HCT116 (cell line): ENCODE measurements at places on chromosomes 7 and 10. TPM values are rescaled to one million over a fixed set of nuclear protein-coding genes. Genes with fewer than 3 reads are reported as not detected.

Gene PLCE1
- 2.5 TPM for total RNA-seq

Gene MRC1
- 0.37 TPM for total RNA-seq

Gene GPR158
- total RNA-seq = 2.9 TPM

GRCh38 chr7:82406937-82407336 lies 36.6 kb downstream of the CACNA2D1 start:
- DNase-seq = no peak

DNA sequence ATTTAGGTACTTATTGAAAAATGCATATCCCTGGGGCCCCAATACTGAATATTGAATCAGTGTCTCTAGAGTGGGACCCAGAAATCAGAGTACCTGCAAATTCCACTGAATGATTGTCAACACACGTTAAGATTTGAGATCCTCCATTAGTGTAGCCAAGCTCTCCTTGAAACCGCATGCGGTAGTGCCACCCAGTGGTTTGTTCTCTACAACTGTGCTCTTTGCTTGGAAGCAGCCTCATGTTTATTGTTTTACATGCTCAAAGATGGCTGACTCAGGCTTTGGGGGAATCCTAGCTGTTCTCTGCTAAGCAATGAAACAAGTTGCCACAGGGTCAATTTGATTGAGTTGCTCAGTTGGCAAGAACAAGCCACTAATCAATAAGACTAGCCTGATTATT lies 340.2 kb upstream of the CELF2 start:
- no peak for DNase-seq

- DNase-seq = no peak
Measured at GRCh38 chr10:122188706-122189105, 82.4 kb upstream of the BTBD16 start.

GRCh38 chr10:18066947-18067346 lies 73.3 kb upstream of the CACNB2 start:
- no peak for DNase-seq

- no peak for DNase-seq
Measured at GRCh38 chr10:86681047-86681446, 12.7 kb downstream of the LDB3 start.

DNA sequence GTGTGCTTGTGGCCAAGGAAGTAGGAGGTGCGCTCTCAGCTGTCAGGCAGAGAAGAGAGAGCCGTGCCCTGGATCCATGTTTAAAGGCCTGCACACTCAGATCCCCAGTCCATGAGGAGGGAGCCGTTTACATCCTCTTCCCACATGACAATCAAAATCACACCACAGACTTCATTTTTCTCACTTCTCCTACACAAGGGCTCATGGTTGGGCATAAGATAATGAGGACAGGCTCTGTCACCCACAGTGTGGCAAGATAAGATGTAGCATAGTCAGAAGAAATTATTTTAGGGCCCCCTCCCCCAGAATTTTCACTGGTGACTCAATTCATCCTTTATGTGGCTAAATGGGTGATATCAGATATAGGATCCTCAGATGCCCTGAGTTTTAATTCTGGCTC lies 35.9 kb upstream of the INHBA start:
- DNase-seq = no peak

DNA sequence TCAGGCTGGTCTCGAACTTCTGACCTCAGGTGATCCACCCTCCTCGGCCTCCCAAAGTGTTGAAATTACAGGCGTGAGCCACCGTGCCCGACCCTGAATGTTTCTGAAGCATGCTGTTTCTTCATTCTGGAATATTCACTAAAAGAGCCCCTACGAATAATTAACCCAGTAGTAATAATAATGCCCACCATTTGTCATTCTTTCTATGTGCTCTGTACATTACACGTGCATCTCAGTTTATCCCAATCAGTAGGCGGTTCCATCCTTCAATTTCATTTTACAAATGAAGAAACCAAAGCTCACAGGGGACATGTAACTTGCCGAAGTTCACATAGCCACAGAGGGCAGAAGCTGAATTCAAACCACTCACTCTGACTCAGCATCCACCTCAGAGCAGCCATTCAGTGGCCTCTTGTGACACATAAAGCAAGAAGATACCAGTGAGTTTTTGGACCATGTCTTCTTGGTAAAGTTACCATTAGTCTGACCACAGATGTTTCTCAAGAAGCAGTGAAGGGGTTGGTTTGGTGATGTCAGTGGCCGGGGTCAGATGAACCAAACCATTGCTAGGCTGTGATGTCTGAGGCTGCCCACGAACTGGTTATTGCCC lies 71.9 kb upstream of the DUSP5 start:
- no peak for DNase-seq

GRCh38 chr10:129852829-129853561 lies 111.1 kb downstream of the EBF3 start:
- DNase-seq = no peak

GRCh38 chr10:63798599-63799498 lies 277.6 kb downstream of the REEP3 start:
- DNase-seq = no peak

GRCh38 chr7:23369100-23369499 lies 70.0 kb downstream of the MALSU1 start:
- DNase-seq = no peak

Gene FBXO24
- total RNA-seq = 2.1 TPM

DNA sequence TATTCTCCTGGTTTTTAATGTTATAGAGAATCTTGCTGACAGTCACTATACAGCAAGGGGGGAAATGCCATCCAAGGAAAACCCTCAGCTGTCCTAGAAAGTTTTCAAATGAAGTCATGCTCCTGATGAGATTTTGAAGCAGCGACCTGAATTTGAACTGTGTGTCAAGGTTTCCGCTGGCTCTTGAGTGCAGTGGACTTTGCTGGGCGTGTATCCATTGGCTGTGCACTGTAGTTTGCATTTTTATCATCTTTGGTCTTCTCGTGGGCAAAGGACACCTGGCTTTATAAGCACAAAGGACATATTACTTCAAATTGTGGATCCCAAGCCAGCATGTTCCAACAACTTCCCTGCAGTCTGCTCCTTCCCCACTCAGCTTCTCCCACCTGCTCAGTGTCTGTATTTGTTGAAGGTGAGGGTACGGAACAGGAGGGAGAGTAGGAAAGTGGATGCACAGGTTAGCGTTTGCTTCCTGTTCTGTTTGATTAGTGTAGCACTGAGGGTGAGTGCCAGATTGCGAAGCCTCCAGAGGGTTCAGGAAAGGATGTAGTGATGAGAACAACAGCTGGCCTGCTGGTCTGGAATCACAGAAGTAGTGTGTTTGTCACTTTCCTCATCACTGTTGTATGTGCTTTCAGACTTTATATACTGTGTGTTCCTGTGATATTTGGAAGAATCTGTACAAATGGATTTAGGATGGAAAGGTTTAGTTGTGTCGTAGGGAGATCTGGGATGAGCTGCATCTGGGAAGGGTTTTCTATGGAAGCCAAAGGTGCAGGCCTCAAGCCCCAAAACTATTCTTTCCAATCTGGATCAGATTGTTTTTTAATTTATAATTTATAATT lies 204.8 kb downstream of the BMPER start:
- DNase-seq = no peak

DNA sequence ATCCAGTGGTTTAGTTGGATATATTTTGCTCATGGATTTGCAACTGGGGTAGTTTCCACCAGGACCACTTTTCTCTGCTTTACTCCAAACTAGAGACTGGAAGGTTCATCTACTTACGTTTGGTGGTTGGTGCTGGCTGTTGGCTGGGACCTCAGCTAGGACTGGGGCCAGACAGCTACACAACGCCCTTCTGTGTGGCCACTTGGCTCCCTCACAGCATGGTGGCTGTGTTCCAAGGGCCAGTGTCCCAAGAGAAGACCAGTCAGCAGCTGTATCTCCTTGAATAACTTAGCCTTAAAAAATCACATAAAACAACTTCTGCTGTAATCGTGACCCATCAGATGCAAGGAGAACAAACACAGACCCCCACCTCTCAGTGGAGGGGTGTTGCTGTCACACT lies 4.2 kb upstream of the KCNH2 start:
- DNase-seq = no peak

GRCh38 chr7:148901178-148901577 lies 17.1 kb upstream of the EZH2 start:
- no peak for DNase-seq

DNA sequence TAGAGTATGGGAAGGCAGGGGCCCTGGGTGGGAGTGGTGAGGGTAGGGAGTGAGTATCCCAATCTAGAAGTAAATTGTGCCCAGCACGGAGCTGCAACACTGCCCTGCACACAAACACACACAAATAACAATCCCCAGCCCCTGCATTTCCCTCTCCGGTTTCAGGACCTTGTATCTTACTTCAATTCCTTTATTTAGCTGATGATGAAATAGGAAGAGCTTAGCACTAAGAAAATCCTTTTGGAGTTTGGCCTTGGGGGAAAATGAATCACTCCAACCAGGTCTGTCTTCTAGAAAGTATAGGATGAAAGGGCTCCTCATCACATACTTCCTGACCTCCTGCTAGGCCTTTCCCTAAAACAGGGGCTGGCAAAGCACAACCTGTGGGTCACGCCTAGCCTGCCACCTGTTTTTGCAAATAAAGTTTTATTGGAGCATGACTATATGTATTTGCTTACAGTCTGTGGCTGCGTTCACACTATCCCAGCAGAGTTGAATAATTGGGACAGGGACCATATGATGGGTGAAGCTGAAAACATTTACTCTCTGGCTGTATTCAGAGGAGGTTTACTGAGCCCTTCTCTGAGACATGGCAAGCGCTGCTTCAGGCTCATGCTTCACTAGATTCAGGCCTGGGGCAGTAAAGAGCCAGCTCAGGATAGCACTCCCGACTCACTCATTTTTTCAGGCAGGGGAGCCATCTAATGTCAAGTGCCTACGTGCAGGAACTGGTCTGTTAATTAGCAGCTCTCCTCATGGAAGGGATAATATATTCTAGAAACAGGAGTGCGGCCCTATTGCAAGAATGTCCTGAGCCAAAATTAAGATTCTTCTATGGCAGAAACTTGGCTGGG lies 111.0 kb downstream of the EGFR start:
- no peak for DNase-seq

DNA sequence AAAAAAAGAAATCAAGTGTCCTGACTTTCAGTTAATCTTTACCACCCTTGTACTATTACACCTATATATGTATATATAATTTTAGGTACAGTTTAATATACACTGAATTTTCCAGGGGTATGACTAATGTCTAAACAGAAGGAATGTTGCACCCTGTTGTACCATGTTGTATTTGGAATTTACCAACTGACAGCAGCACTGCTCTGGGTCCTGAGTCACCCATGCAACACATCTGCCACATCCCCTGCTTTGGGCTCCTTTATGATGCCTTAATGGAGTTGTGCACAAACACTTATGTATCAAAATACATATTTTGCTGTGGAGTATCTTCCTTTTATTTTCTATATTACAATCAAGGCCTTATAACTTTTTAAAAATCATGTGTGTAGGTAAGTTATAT lies 21.2 kb downstream of the YAE1 start:
- no peak for DNase-seq

Gene TAS2R3
- total RNA-seq = 1.4 TPM

DNA sequence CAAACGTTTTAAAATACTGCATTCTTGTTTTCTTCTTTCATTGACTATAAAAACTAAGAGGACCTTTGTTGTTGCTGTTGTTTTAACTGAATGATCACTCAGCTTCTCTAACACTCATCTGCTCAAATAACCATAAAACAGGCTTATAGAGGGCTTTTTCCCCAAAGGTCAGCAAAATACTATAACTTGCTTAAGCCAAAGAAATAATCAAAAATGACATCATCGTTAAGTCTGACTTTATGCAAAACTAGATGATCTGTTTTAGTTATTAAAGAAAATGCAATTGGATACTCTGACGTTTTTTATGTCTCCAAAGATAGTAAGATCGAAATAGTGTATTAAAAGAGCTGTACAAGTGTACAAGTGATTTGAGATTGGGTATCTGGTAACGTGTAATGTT lies 152.9 kb downstream of the SEMA3A start:
- no peak for DNase-seq

Gene CRPPA
- total RNA-seq = 1.6 TPM

Gene LRRC61
- 12.0 TPM for total RNA-seq

DNA sequence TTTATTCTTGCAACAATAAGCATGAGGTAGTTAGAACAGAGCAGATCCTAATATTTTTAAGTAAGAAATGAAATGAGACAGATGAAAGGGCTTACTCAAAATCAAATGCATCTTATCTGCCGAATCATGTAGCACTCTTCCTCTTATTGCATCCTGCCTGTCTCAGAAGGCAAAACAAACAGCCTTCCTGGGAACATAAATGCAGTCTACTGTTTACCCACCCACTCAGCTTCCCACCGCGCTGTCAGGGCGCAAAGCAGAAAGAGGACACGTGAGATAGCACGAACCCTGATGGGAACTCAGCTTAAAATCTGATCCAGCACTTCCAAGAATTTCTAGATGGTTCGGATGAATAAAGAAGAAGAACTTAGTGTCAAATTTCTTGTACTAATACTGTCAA lies 114.4 kb upstream of the CDK1 start:
- no peak for DNase-seq

- no peak for DNase-seq
Measured at GRCh38 chr7:158825628-158826289, 3.5 kb downstream of the ESYT2 start.

GRCh38 chr7:14321947-14322346 lies 332.5 kb upstream of the ETV1 start:
- no peak for DNase-seq

DNA sequence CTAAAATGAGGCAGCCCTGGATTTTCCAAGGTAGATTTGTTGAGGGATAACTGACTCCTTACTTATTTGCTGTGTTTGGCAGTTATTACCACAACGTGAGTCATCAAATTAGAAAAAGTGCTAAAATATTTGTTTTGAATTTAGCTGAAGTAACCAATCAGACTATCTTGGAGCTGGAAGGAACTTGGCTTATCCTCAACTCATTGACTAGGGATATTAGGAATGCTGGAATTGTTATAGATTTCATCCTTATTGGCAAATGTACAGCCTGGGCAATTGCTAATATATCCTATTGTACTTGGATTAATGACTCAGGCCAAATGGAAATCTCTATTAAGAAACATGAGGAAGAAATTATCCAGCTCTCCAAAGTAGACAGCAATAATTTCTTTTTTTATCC lies 1189.0 kb upstream of the LRRN3 start:
- no peak for DNase-seq

DNA sequence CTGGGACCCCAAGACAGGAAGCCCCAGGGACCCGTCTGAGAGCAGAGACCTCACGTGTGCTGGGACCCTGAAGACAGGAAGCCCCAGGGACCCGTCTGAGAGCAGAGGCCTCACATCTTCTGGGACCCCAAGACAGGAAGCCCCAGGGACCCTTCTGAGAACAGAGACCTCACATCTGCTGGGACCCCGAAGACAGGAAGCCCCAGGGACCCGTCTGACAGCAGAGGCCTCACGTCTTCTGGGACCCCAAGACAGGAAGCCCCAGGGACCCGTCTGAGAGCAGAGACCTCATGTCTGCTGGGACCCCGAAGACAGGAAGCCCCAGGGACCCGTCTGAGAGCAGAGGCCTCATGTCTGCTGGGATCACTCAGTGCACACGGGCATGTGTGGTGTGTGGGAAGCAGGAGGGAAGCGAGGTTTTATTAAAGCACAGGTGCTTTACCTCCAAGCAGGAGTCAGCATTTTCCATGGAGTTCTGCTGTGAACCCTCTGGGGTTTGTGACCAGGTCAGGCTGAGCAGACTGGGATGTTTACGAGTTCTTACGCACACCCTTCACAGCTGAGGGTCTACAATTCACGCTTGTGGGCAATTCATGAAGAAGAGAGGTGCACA lies 590.6 kb downstream of the DNAJB6 start:
- no peak for DNase-seq

Gene SFR1
- total RNA-seq = 38.5 TPM

Gene PLEKHA8
- 13.6 TPM for total RNA-seq

Gene HOXA6
- total RNA-seq = 12.7 TPM

- no peak for DNase-seq
Measured at GRCh38 chr7:106592282-106593027, 68.5 kb downstream of the CCDC71L start.

- DNase-seq = no peak
Measured at GRCh38 chr10:35182631-35183510, 56.2 kb downstream of the CREM start.
